Activated naive CD8-positive, alpha-beta T cell treated with anti-CD3 and anti-CD28 coated beads, Interleukin-2, amount 50 U/mL, for 16 hours (primary cell): ENCODE measurements at places on chromosomes 3 and 15.

DNA sequence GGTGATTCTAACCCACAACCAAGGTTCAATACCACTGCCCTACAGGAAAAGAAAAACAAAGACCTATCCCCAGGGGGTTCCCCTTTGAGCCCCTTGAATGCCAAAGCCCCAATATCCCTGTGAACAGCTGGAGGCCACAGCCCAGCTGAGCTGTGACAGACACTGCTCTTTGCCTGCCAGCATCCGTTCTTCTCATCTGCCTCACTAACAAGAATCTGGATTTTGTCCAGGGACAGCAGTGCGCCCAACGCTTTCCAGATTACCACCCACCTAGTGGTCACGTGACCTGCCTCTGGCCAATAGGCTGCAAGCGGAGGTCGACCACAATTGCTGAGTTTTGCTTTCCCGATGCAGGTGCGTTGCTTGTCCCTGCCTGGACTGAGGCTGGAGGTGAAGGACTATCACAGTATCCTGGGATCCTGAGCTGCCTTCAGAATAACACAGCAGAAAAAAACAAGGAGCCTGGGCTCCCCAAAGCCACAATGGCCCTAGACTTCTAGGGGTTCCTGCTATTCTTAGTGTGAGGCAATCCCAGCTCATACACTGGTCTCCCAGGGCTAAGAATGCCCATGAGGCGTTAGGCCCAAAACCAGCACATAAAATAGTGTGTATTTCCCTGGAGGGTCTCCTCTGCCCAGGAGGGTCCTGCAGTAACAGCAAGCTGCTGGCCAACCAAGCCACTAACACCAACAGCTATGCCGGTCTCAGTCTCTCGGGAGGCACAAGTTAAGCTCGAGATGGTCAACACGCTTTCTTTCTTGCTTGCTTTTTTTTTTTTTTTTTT lies 13.8 kb downstream of the BDH1 start:
- no peak for DNase-seq

- no peak for DNase-seq
These were observed 48.7 kb upstream of the MDFIC2 start for GRCh38 chr3:70360979-70361760.

- no peak for DNase-seq
These were observed 384.4 kb upstream of the C2CD4B start for GRCh38 chr15:62549345-62549970.

GRCh38 chr15:75151214-75152128 lies 50.2 kb upstream of the C15orf39 start:
- no peak for DNase-seq

DNA sequence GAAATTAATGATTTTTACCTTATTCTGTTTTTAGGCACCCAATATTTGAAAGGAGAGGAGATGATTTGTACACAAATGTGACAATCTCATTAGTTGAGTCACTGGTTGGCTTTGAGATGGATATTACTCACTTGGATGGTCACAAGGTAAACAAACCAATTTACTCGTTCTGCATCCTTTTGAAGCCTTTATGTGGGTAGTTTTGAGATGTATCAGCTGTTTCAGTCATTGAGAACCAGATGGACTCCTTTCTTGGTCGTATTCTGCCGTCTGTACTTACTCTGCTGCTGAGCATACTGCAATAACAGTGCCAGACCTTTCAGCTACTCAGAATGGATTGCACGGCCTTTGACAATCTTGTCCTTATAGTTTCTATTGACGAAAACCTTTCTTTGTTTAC lies 13.3 kb downstream of the DNAJB11 start:
- no peak for DNase-seq

DNA sequence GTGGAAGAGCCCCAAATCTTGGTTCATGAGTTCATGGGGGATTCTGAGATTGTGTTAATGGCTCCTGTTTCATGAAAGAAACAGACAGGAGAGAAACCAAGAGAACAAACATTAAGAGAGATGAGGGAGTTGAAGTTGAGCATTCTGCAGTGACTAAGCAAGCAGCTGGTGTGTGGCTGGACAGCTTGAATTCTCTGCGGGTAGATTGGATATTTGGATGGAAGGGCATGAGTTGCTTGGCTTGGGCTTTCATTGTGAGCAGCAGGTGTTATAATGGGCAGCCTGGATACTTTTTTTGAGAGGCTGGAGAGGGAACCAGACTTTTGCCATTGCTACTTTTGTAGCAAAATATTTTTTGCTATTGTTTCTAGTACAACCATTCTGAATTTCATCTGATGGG lies 346.8 kb upstream of the SATB1 start:
- no peak for DNase-seq
